ENCODE measurements at places on chromosomes 6 and 20.

DNA sequence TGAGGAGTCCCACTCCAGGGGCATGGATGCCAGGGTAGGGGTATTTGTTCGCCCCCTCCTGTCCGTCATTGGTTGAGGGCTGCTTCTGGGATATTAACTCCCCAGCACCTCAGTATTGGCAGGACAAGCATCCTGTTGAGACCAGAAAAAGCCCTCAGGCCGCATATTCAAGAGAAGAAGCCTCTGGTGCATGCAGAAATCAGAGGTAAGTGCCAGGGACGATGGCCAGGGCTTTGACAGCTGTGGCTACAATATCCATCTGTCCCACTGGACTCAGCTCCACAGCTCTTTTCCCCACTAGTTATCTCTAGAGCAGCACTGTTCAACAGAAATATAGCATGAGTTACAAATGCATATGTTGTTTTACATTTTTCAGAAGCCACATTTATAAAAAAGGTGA lies 651.3 kb downstream of the KIF16B start:
- DNase-seq = no peak

GRCh38 chr20:37437676-37438075 lies 83.4 kb upstream of the NNAT start:
- no peak for DNase-seq

- DNase-seq = no peak
Observed at GRCh38 chr6:2414885-2415547, 169.6 kb upstream of the GMDS start.

DNA sequence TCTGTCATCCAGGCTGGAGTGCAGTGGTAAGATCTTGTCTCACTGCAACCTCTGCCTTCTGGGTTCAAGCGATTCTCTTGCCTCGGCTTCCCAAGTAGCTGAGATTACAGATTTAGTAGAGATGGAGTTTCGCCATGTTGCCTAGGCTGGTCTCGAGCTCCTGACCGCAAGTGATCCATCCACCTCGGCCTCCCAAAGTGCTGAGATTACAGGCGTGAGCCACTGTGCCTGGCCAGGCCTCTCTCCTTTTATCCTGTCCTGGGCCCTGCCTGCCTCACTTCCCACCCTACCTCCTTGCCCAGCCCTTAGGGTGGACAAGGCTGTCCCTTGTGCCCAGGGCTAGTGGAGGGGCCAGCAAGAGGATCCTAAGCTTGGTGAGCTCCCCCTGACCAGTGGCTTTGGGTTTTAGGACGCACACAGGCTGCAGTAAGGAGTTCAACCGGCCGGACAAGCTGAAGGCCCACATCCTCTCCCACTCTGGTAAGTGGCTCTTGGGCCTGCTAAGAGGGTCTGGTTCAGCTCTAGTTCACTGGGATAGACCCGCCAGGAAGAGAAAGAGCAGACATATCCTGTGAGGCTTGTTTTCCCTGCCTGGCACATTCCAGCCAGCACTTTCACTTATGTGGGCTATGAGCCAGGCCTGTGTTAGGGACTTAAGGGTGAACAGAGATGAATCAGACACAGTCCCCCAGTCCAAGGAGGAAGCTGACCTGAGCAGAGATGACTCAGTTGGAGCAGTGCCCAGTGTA lies 21.9 kb upstream of the CHMP4B start:
- no peak for DNase-seq

GRCh38 chr20:57092112-57092899 lies 174.1 kb downstream of the BMP7 start:
- DNase-seq = peak; percentile 18

GRCh38 chr6:80403365-80403764 lies 296.9 kb downstream of the BCKDHB start:
- DNase-seq = no peak

DNA sequence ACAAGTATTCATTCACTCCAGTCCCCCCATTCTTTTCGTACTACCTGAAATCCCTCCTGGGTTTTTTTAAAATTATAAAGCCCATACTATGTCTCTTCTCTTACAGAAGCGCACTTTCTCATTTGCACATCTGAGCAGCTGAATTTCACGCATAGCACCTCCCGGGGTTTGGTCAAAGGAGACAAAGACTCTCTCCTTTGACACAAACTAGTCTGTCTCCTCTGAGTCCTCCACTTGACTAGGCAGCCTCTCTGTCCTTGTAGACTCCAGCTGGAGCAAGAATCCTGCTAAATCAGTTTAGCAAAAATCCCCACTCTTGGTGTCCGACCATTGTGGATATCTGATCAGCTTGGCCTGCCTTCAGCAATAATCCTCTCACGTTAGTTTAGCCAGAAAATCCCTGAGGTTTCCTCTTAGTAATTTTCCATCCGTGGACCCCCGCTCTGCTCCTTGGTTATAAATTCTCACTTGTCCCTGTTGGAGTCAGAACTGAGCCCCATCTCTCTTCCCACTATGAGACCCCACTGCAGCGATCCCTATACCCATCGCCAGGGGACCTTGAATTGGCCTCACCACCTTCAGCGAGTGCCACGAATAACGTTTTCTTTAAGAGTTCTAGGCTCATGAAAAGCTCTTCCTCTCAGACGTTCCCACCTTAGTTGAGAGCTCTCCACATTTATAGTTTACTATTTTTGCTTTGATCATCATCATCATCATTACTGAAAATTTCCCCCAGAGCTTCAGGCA lies 29.0 kb downstream of the PDYN start:
- no peak for DNase-seq

DNA sequence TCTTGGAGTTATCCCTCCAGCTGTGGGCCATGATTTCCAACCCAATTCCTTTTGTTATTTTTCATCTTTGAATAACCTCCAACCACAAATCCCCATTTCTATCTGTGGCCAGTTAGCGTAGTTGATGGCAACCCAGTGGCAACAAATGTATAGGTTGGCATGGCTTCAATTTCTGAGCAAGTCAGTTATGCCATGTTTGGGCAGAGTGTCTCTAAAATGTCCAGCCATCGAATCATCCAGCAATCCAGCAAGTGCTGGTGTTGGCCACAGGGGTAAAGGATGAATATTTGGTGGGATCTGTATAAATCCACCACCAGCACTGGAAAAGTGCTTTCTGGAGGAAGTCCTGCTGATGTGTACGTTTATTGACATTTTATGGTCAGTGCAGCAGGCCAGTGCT lies 233.3 kb downstream of the MYLK4 start:
- no peak for DNase-seq

GRCh38 chr20:44650771-44651433 lies 597 bp downstream of the ADA start:
- DNase-seq = peak; percentile 29

DNA sequence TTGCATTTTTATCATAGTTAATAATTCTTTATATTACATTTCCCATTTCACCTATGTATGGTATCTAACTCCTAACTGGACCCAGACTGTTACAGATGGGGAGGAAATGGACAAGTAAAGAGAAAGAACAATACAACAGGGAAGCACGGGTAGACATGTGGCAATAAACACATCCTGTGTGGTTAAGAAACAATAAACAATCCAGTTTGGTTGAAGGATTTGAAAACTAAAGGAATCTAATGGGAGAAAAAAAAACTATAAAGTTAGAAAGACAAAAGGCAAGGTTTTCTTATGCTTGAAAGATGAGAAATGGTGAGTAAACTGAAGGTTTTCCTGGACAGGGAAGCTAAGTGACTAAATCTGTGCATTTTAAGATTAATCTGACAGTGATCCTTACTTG lies 34.9 kb upstream of the ALDH8A1 start:
- DNase-seq = no peak

- DNase-seq = no peak
Observed at GRCh38 chr6:49082611-49083010, 380.4 kb downstream of the MMUT start.

- DNase-seq = no peak
Observed at GRCh38 chr6:5854899-5855298, 151.8 kb downstream of the NRN1 start.

- no peak for DNase-seq
Observed at GRCh38 chr6:36916126-36916525, 30.4 kb downstream of the C6orf89 start.

GRCh38 chr20:45374101-45374467 lies 4.0 kb downstream of the TP53TG5 start:
- DNase-seq = no peak

- no peak for DNase-seq
Observed at GRCh38 chr6:74826263-74826662, 379.6 kb downstream of the COL12A1 start.

DNA sequence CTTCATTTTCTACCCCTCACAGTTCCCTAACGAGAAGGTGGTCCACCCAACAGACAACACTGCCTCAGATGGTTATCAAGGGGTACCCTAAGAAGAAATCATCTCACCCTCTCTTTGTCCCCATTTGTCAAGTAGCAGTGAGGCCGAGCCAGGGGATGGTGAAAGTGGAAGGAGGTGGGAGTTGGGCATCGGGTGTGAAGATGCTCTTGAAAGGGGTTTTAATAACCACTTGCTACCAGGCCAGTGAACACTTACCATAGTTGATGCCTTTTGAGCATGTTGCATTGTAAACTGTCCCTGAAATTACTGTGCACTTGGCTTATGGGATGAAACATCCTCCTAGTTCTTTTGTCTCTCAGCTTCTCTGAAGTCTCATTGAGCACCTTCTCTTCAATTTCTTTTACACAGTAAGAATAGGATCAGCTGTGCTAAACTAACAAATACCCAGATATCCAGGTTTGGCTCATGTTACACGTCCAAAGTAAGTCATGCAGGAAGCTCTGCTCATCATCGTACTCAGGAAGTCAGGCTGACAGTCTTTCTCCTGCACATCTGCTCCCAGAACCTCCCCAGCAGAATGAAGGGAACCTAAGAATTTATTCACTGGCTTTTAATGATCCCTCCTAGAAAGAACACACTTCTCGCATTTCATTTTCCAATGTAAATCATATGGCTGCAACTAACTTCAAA lies 13.3 kb downstream of the HLA-DPB1 start:
- DNase-seq = no peak

DNA sequence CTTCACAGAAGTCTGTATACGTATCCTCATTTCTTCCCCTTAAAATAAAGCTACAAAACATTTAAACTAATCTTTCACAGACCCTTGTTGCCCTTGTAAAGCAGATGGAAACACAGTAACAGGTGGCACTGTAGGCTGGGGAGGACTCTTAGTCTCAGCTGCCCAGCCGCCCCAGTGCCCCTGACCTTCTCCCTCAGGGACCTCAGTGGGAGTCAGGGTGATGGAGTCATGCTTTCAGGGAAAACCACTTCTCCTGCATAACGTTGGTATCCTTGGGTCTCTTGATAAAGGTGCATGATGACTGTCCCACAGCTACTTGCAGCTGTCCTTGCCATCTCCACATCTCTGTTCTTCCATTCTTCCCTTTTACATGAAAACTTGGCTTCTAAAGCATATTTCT lies 198.6 kb downstream of the CDKAL1 start:
- DNase-seq = no peak

- no peak for DNase-seq
Observed at GRCh38 chr6:13563009-13563408, 11.4 kb upstream of the SIRT5 start.

DNA sequence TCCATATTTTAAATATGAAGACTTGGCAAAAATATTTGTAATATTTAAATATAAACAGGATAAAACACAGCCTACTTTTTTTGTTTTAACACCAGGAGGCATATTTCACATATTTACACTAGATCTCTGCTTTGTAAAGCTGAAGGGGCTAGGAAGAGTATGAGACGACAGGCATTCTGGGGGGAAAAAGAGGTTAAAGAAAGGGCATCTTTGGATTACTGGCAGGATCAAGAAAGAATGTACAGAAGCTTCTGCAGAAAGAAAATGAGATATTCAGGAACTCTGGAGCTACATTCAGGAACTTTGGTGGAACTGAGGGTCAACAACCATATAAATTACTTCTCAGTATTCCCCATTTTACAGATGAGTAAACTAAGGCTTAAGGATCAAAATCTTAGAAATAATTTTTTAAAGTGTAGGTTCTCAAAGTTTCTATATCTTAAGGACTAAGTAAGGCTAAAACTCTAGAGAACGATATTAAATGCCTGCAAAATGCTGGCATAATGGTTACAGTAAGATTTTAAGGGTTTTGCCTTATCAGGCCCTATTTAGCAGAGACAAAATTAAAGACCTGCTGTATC lies 156.5 kb downstream of the CDK19 start:
- DNase-seq = no peak

DNA sequence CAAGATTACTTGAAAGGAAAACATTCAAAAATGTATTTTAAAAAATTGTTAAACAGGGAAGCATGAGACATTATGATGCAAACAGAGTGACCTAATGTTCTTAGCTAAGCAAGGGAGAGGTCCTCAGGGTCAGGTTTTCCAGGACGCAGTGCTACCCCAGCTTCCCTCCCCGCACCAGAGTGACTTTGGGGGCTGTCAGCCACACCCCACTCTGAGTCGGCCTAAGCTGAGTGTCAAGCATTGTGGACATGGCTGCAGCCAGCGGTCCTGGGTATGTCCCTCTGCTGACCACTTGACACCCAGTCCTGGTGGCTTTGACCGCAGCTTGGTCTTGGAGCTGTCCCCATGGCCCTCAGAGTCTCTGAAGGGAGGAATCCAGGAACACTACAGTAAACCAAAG lies 54.9 kb upstream of the CD93 start:
- no peak for DNase-seq

- DNase-seq = no peak
Observed at GRCh38 chr6:36025932-36026327, 1.5 kb upstream of the SLC26A8 start.

Data from stimulated activated effector memory CD8-positive, alpha-beta T cell treated with anti-CD3 and anti-CD28 coated beads, Interleukin-12 subunit alpha, Interleukin-12 subunit beta, amount 100 ng/mL, for 72 hours (primary cell).